ENCODE measurements at places on chromosomes 7 and 10.
A peak's percentile ranks its signal among the peaks of the same experiment; 100 is the strongest.

GRCh38 chr10:113853578-113854012, 287 bp downstream of the DCLRE1A start:
- ATAC-seq, result no peak

DNA sequence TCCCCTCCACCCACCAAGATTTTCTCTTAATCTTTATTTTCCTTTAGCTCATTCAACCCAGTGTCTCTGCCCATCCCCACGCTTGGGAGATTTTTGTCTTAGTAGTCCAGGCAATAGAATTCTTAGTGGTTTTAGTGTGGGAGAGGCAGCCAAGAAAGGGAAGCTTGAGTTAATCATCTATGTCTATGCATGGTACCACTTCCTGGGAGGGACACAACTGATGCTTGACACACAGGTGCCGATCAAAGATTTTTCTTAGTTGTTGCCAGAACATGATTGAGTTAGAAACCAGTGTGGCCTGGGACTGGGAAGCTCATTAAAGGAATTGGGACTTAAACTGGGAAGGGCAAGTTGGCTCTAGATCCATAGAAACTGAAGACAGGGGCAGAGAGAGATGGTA, 3.1 kb downstream of the STRA8 start:
- ATAC-seq, result peak; percentile 65

DNA sequence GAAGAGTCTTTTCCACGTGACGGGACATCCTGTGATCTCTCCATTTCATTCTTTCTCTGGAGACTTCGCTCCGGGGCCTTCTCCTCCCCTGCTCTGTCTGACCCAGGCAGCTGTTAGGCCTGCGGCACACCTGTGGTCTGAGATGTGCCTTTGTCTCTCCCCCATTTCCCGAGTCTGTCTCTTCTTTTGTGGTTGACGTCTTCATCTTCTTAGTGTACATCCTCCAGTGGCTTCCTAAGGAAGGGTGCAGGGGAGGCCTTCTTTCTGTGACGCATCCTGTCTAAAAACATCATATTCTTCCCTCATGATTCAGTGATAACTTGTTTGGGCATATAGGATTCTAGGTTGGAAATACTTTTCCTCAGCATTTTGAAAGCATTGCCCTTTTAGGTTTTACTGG, 17.2 kb upstream of the ATP6V0E2 start:
- ATAC-seq, result no peak

DNA sequence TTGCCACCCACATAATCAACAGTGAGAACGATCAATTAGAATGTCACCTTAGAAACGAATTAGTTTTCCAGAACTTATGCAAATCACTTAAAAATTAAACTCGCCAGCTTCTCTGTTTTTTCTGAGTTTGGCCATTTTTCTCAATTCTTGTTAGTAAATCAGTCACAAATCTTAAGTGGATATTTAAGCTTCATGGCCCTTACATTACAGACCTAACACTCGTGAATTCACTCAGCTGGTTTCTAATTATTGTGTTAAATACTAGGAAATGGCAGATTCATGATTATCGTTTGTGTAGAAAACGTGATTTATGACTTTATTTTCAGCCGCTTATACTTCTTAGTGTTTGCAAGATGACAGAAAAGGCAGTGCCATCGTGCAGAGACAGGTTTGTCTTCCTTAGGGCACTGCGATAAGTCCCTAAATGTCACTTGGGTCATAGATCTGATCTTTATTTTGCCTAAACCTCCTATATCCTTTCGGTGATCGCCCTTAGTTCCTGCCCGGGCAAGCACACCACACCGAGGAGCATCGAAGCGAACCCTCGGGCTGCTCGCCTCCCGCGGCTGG, 587 bp upstream of the CELF2 start:
- ATAC-seq, result peak; percentile 46

DNA sequence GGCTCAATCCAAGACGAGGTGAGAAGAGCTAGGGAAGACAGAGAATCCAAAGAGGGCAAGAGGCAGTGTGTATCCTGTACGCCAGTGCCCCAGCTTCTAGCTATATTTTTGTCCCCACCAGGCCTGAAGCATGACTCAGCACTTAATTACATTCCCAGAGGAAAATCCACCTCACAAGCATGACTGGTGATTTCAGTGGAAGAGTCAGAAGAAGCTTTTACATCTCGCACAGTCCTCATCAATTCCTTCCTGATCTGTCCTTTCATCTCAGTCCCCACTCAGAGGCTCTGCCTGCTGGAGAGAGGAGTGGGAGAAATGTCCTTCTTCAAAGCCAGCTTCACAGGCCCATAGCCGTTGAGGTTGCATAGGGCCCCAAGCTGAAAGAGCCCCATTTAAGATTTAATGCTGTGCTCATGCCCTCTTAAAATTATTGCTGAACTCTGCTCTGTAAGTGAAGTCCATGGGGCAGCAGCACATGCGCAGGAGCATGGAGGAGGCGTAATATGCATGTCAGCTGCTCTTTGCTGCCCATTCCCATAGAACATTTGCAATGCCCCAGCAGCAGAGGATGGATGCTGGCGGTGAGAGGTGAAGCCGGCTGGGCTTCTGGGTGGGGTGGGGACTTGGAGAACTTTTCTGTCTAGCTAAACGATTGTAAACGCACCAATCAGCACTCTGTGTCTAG, 39.0 kb upstream of the AOAH start:
- ATAC-seq, result no peak

- no peak for ATAC-seq
Observed at GRCh38 chr7:106767078-106767477, 98.0 kb upstream of the PIK3CG start.

DNA sequence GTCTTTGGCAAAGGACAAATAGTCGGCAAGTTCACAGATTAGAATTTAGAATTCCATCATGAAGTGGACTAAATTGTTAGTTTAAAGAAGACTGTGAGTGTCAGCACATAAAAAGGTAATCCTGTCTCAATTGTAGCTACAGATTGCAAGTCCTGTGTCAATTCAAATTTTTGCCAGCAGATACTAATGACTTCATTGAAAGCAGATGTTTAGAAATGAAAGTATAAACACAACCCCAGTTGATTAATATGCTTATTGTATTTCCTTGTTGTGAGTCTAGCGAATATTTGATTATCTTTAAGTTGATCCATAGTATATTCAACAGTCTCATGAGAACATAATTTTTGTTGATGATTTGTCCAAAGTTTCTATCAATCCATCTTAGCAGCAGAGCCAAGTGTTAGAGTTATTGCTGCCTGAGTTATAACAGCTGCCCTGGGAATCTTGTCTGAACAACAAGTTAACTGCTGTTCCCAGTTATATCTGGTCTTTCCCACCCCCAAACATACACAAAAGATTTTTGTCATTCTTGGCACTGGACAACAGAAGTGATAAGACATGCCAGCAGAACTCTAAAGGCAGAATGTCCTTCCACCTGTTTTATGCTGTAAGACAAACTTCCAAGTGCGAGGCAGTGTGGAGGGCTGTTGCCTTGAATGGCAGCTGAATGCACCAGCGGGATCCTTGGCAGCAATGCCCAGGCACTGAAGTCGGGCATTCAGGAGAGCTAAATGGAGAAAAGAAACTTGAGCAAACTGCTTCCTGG, 21.3 kb upstream of the HERPUD2 start:
- ATAC-seq, result no peak

GRCh38 chr7:128443831-128444600, 11.7 kb upstream of the HILPDA start:
- peak; percentile 39 for ATAC-seq

DNA sequence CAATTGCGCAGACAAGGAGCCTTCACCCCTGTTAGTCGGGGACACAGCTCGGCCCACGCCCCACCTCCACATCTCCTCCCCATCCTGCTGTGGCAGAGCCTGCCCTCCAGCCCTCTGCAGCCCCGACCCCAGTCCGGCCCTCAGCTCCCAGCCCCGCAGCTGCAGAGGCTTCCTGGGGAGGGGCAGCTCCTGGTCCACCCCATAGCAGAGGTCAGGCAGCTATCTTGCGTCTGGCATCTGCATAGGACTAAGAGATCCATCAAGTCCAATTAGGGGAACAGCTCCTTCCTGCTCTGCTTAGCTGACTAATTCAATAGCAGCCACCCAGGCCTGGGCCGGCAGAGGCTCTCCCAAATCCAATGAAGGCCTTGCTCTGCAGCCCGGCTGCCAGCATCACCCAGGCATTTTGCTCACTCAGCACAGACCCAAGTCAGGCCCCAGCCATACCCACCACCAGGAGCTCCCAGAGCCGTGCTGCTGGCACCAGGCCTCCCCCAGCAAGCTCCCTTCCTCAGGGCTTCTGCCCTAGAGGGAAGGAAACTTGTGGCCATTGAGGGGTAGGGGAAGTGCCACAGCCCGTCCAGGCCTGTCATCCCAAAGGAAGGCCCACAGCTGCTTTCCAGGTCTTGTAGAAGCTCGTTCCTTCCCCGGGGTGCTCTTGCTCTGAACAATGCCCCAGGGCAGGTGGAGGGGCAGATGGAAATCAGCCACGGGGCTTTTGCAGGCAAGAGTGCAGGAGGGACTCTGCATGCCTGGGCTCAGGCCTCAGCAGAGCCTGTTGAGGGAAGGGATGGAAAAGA, 106.2 kb upstream of the RET start:
- ATAC-seq, result peak; percentile 27

GRCh38 chr10:119207713-119208552, 562 bp downstream of the GRK5 start:
- ATAC-seq, result peak; percentile 18

- no peak for ATAC-seq
Observed at GRCh38 chr10:71761105-71761511, 12.2 kb downstream of the VSIR start.

- no peak for ATAC-seq
Observed at GRCh38 chr10:132449051-132449810, 52.2 kb downstream of the PWWP2B start.

DNA sequence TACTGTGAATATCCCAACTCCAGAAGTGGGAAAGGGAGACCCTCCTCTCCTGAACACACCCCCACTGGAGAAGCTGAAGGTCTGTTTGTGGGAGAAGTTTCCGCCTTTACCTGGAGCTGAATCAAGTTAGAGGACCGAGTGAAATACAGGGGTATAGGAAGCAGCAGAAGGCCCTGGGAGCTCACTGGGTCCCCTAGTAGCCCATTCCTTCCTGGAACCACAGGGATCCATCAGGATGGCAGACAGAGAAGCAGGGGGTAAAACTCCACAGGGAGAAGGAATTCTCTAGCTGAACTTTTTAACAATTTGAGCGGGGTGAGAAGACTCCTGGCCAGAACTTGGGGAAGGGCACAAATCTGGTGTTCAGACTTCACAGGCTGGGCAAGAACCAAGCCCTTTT, 275.8 kb downstream of the GRID1 start:
- no peak for ATAC-seq

DNA sequence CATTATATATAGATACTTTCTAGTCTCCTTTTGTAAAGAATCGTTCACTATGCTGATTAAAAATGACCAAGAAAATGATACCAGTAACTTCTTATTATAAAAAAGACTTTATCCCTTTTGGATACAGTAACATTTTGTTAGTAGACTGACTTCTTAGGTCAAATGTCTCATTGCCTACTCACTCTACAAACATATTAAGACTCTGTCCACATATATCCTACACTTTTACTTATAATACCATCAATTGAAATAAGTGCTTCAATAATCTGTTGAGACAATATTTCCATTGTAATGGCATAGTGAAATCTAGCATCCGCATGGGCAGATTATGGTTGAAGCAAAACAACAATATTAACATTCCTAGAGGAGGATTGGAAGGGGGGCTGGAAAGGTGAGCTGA, 180.6 kb downstream of the ARL4A start:
- no peak for ATAC-seq

- no peak for ATAC-seq
Observed at GRCh38 chr7:116290740-116291139, 80.4 kb downstream of the TES start.

- ATAC-seq, result no peak
Observed at GRCh38 chr10:121049489-121049888, 198.3 kb downstream of the WDR11 start.

DNA sequence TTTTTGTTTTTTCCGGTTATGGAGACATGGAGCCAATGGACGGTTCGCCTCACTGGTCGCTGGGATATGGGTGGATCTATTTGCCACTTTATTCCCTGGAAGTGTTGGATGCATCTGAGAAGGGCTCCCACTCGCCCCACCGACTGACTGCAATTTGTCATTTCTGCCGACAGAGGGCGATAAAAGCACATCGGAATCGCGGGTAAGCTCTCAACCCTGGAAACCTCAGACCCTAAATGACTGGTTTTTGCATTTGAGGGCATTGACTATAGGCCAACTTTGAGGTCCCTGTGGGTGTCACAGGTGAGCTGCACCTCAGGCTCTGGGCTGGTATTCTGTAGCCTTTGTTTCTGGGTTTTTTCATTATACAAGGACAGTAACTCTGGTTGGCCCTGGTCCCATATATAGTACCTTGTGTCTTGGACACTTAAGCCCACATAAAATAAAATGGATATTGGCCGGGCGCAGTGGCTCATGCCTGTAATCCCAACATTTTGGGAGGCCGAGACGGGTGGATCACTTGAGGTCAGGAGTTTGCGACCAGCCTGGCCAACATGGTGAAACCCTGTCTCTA, 11.9 kb upstream of the OPALIN start:
- ATAC-seq, result no peak

DNA sequence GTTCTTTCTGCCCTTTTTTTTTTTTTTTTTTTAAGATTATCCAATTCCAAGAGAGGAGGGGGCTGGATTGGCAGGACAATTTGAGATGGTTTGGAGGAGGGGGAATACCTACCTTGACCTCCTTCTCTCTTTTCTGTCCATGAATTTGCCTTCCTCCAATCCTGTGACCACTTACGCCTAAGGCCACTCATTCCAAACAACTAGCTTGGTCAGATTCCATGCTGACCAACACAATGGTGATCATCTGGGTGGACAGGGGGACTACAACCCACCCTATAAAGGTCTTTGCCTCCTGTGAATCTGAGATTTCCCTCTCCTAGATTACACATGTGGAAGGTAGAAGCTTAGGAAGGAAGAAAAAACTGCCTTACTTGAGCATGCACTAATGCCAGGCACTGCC, 2.3 kb upstream of the LDB1 start:
- no peak for ATAC-seq

DNA sequence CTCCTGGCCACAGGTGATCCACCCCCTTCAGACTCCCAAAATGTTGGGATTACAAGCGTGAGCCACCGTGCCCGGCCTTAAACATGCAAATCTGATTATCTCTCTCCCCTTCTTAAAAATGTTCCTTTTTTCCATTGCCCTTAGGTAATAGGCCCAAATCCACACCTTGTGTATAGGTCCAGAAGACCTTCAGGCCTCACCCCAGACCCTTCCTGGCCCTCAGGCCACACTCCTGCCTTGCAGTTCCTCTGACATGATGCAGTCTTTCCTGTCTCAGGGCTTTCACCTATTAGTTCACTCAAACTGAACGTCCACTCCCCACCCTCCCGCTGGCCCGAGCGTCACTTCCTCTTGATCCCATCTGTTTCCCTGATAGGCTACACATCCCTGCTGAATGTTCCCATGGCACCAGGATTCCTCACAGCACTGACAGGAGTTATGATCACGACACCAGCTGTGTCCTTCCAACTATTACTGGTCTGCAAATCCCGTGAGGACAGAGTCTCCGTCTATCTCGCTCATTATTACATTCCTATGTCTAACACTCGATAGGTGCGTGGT, 46.4 kb downstream of the DENND2A start:
- no peak for ATAC-seq

All from stimulated activated memory B cell treated with anti-CD40 and anti-IgM and Interleukin-4, amounts not matched to agents 10 μg/mL and 1 μg/mL and 100 μg/mL, for 72 hours (primary cell).